ENCODE measurements at places on chromosomes 2 and 18.

DNA sequence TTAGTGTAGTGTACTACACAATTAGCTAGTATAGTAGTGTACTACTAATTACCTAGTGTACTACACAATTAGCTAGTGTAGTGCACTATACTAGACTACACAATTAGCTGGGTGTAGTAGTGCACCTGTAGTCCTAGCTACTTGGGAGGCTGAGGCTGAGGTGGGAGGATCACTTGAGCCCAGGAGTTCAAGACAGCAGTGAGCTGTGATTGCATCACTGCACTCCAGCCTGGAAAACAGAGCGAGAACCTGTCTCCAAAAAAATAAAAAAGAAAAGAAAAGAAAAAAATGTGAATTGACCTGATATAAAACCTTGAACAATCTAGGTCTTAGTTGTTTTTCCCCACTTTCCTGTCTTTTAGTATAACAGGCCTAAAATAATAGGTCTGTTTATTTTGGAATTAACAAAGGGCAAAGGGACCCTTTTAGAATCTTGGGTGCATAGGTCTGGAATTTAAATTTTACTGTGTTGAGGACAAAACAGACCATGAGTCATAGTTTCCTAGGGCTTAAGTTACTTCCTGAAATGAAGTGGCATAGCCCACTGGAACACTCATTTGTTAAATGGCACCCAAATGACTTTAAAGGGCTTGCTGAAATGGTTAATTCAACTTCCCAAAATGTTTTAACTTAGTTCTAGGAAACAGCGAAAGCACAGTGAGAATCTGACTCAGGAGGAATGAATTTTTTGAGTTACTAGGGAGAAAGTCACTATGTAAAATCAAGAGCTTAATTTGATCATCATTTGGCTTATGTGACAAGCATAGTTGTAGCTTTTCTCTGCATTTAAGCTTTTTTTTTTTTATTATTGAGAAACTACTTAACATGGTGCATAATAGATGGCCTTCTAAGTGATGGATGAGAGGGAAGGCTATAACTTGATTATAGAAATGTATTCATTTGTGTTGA, 50.7 kb upstream of the ARL5A start:
- DNase-seq: no peak

GRCh38 chr2:239424337-239425045, 23.7 kb upstream of the HDAC4 start:
- no peak for DNase-seq

- no peak for DNase-seq
Observed at GRCh38 chr2:105604938-105605337, 139.8 kb upstream of the NCK2 start.

DNA sequence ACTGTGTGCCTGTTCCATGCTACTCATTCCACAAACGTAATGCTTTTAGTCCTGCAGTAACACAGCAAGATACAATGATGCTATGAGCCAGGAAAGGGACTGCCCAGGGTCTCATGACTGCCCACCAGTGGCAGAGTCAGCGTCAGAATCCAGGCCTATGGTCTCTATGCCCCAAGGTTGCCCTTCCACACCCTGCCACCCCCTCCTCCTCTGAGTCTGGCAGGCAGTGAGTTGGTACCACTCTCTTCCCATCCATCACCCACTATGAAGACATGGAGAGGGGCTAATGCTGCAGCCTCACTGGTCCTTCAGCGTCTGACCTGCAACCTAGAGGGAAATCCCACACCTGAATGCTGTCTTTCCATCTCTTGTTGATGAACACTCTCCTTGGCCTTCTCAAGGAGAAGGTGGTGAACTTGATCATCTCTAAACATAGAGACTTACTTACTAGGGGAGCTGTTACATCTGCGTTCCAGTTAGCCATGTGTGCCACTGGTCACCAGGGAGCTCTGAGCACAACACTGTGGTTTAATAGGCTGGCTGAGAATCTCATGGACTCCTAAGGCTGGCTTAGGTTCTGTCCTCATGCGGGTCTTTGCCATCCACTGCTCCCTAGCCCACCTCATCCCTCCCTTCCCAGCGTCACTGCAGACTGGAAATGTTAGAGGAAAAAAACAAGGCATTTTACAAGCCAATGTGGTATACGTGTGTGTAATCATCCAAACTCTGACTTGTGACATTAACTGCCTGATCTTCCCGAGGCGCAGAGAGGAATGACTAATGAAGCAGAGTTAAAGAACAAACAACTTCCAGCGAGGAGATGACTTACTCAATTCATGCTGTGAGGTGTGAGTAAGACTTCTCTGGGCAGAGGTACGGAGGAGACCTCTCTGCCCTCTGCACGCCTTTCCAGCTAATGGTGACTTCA, 28.8 kb downstream of the STEAP3 start:
- DNase-seq: no peak

DNA sequence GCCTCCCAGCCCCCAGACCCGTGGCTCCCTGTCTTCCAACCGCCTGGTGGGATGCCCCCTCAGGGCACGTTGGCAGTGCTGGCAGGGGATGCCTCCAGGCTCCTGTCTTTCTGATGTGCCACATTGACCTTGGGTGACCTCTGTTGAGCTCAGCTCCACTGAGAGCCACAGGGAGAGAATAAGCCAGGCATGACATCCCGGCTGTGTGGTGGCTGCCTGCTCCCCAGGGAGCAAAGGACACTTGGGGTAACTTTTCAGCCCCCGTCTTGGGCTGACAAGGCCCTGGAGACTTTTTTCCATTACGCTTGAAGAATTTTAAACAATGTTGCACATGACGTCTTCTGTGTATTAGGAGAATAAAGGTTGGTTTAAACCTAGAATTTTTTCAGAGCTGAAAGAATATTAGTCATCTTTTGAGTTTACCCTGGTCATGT, 246.0 kb downstream of the TSN start:
- no peak for DNase-seq

- DNase-seq: no peak
Observed at GRCh38 chr2:2325516-2325915, 5.6 kb downstream of the MYT1L start.

DNA sequence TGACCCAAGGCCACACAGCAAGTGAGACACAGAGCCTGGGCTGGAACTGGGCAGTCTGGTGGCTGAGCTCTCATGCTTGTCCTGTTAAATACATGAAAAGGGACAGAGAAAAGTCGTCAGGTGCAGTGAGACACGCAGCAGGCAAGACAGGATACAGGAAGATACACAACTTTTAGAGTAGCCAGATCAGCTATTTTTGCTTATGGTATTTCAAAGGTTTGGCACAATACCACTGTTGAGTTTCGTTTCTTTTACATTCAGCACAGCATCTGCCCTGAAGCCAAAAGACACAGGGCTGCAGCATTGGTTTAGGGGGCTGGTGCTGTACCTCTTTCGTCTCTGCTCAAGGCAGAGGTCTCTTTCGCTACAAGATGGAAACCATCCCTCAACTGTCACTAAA, 14.0 kb downstream of the FHL2 start:
- DNase-seq: no peak

DNA sequence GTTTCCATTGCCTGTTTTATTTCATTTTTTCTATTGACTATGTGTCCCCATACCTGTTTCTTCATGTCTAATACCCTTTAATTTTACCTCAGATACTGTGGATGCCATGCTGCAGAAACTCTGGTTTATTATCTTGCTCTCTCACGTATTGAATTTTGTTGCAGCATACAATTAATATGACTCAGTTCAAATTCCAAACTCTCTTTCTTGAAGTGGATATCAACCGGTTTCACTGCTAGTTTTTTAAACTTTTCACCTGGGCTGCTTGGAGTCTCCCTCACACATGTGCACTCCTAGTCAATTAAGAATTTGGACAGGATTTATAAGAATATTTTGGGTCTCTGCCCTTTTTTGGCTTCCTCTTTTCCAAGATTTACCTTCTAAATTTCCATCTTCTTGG, 70.6 kb upstream of the CAPN13 start:
- DNase-seq: no peak

- DNase-seq: no peak
Observed at GRCh38 chr2:62593825-62594224, 87.8 kb upstream of the TMEM17 start.

DNA sequence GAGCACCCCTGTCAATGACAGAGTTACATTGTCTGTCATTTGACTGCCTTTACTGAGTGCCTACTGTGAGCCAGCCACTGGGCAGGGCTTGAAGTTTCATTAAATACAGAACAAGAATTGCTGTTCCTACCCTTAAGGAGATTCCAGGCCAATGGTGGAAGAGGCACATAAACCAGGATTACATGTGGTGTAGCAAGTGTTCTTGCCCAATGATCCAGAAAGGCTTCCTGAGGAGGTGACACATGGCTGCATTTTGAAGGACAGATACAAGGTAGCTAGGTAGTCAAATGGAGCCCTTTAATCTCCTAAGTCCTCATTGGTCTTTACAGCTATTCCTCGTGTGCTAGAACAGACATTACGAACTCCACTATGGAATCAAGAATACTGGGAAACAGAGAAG, 312.7 kb downstream of the ETAA1 start:
- DNase-seq: no peak

GRCh38 chr18:62490967-62491695, 31.7 kb upstream of the ZCCHC2 start:
- DNase-seq: no peak

- no peak for DNase-seq
Observed at GRCh38 chr2:189057316-189057715, 83.1 kb downstream of the COL3A1 start.

GRCh38 chr2:159298967-159299366, 12.5 kb upstream of the WDSUB1 start:
- DNase-seq: no peak

- no peak for DNase-seq
Observed at GRCh38 chr2:128475427-128476211, 157.0 kb upstream of the HS6ST1 start.

GRCh38 chr2:120526997-120527945, 181.3 kb downstream of the INHBB start:
- DNase-seq: no peak

- no peak for DNase-seq
Observed at GRCh38 chr2:101717071-101717845, 19.8 kb downstream of the MAP4K4 start.

DNA sequence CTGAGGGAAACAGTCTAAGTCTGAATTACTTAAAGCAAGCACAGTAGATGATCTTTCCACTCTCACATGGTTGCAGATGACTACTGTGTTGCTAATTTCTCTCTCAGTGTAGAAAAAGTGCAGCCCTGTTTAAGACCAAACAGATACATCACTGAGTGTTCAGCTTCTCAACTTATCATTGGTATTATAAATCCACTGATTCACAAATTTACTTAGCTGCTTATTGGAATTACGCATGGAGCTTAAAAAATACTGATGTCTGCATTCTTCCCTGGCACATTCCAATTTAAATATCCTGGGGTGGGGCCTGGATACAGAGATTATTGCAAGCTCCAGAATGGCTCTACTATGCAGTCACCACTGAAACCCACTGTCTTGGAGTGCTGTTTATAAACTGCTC, 411.2 kb downstream of the RND3 start:
- no peak for DNase-seq

GRCh38 chr2:27762951-27763906, 8.3 kb upstream of the MRPL33 start:
- DNase-seq: no peak

- DNase-seq: no peak
Observed at GRCh38 chr2:41750829-41751228, 297.0 kb upstream of the PKDCC start.

- no peak for DNase-seq
Observed at GRCh38 chr2:203327582-203327900, 653 bp upstream of the ABI2 start.

- DNase-seq: no peak
Observed at GRCh38 chr2:170218456-170218855, 40.5 kb downstream of the MYO3B start.

DNA sequence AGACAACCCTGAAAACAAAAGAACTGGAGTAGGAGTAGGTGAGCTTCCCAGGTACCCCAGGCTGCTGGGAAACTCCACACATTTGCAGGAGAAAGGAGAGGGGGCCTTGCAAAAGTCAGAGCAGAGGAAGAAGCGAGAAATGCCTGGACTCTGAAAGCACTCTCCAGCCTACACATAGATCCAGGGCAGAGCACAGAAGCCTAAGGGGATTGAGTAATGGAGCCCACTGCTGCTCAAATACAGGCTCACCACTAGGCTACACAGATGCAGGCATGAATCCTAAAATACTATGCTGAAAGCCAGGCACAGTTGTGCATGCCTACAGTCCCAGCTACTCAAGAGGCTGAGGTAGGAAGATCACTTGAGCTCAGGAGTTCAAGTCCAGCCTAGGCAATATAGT, 33.4 kb downstream of the OSBPL1A start:
- no peak for DNase-seq

GRCh38 chr2:119488245-119489214, 35.8 kb downstream of the SCTR start:
- no peak for DNase-seq

GRCh38 chr2:131058214-131058843, 34.9 kb downstream of the FAM168B start:
- no peak for DNase-seq

DNA sequence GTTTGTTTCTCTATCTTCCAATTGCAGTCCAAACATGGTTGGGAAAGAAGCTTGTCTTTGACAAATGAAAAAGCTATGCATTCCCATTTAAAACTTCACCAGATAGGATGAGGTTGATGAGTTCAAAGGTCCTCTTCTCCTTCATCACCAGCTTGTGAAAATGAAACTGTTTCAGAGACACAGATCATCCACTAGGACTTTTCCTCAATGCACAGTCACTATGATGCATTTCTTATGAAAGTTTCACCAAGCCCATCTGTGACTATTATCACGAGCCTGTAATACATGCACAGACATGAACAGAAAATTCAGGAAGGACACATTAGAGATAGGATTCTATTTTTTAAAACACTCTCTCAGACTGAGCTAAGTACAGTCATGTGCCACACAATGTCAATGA, 644.4 kb downstream of the PLCL1 start:
- DNase-seq: no peak

DNA sequence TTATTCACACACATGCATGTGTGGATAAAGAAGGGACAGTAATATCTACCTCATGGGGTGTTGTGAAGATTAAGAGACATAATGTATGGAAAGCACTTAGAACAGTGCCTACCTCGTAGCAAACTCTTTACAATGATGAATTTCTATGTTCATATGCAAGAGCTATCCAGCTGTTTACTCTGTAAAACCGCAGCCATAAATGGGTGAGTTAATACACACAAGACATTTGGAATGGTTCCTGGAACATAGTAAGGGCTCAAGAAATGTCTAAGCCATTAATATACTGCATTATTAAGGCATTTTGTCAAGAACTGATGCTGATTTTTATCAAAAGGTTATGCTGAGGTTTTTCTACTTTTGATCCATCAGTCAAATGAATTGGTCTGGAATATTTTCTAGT, 1076.2 kb downstream of the TSN start:
- DNase-seq: no peak

DNA sequence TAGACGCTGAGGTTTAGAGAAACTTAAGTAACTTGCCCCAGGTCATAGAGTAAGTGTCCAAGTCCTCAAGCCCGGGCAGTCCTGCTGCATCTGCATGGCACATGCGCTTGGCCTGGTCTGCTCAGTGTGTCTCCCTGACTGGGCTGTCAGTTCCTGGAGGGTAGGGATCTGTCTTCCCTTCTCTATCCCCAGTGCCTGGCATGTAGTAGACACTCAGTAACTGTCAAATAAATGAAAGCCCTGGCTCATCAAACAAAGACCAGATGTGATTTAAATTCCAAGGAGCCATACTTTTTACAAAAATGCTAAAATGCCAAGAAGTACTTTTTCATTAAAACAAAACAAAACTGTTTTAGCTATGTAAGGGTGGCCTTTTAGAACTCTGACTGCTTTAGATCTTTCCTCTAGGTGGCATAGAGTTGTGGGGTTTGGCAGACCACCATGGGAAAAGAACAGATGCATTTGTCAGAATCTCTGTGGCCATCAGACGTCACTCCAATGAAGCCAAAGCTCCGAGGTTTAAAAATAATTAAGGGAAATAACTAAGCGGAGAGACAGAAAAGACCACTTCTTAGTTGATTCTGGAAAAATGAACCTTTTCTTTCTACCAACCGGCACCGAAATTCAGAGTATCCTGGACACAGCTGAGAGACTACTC, 34.0 kb downstream of the EPAS1 start:
- DNase-seq: no peak

Data from activated naive CD4-positive, alpha-beta T cell (primary cell).